Nephron progenitor cell (in vitro differentiated cells): ENCODE measurements at places on chromosomes 13 and 19.

GRCh38 chr19:628168-628567 is 5.2 kb downstream of the POLRMT start:
- peak; percentile 43 for DNase-seq
- no peak overlapping the region for H3K4me3 ChIP-seq
- H3K27me3 ChIP-seq: no peaks in the 10 kb centered on the region
- H3K36me3 ChIP-seq: peaks cover 44% of the 10 kb centered on the region
- H3K27ac ChIP-seq: no peak overlapping the region
- peaks cover 31% of the 10 kb centered on the region for H3K4me1 ChIP-seq

DNA sequence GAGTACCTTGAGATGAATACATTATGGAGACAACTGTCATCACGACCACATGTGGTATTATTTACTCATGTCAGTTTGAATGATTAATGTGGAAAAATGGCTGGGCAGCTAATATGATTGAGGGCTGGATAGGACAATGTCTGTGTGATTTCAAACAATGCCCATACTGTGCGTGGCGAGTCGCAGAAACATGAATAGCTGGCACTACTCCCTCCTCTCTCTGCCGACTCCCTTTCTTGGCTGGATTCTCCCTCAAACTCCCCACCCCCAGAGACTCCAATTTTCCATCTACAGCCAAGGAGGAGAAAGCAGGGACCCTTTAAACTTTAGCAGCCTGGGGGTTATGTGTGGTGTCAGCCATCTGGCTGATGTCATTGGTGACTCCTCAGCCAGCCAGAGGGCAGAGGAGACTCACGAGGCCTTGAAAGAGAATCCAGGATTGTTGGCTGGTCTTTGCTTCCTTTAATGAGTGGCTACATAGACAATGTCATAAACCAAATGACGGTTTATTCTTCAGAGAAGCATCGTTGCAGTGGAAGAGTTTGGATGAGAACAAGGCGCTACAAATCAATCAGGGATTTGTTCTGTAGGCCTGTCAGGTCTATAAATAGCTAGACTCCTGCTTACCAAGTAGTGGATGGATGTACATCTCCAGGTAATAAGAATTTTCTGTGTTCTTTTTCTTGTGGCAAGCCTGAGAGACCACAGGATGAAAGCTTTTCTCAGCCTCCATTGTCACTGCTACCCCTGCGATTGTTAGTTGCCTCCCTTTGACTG is 165.6 kb downstream of the DLEU7 start:
- H3K36me3 ChIP-seq: peaks cover 5% of the 10 kb centered on the region
- no peak overlapping the region for H3K4me3 ChIP-seq
- peaks cover 3% of the 10 kb centered on the region for H3K27me3 ChIP-seq
- H3K4me1 ChIP-seq: peaks cover 31% of the 10 kb centered on the region
- DNase-seq: no peak
- peak overlapping the region; percentile 73 for H3K27ac ChIP-seq

DNA sequence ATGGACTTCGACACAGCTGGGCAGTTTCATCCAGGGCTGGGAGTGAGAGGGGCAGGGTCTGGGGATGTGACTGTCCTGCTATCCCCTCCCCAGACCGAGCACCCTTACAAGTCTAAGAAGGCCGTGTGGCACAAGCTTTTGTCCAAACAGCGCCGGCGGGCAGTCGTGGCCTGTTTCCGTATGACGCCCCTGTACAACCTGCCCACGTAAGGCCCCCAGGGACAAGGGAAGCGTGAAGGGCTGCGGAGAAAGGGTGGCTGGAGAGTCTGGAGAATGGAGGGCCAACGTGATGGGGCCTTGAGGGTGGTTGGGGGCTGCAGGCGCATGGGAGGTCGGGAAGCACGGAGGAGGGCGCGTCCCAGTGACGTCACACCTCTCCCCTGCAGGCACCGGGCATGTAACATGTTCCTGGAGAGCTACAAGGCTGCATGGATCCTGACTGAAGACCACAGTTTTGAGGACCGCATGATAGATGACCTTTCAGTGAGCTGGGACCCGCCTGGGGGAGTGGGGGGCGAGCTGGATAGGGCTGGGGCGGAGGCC is 89.5 kb downstream of the MAP4K1 start:
- no peak for DNase-seq
- H3K4me1 ChIP-seq: peaks cover 13% of the 10 kb centered on the region
- H3K27me3 ChIP-seq: peaks cover 4% of the 10 kb centered on the region
- H3K27ac ChIP-seq: no peak overlapping the region
- H3K36me3 ChIP-seq: no peaks in the 10 kb centered on the region
- no peak overlapping the region for H3K4me3 ChIP-seq

GRCh38 chr13:30466841-30467252 is 1.1 kb upstream of the HMGB1 start:
- peak overlapping the region; percentile 92 for H3K4me3 ChIP-seq
- peaks cover 14% of the 10 kb centered on the region for H3K36me3 ChIP-seq
- peak overlapping the region; percentile 100 for H3K27ac ChIP-seq

- no peak for DNase-seq
- peaks cover 12% of the 10 kb centered on the region for H3K36me3 ChIP-seq
- H3K4me1 ChIP-seq: peaks cover 18% of the 10 kb centered on the region
- H3K27ac ChIP-seq: peak overlapping the region; percentile 36
- no peak overlapping the region for H3K4me3 ChIP-seq
- H3K27me3 ChIP-seq: peaks cover 6% of the 10 kb centered on the region
Observed at GRCh38 chr19:10189616-10190015, 5.1 kb downstream of the DNMT1 start.

GRCh38 chr19:45100201-45100600 is 7.2 kb downstream of the PPP1R37 start:
- H3K4me1 ChIP-seq: peaks cover 91% of the 10 kb centered on the region
- no peak overlapping the region for H3K27ac ChIP-seq
- H3K27me3 ChIP-seq: peaks cover 4% of the 10 kb centered on the region
- H3K4me3 ChIP-seq: no peak overlapping the region

GRCh38 chr13:41034881-41035280 is 15.8 kb upstream of the ELF1 start:
- no peak for DNase-seq
- no peaks in the 10 kb centered on the region for H3K27me3 ChIP-seq
- no peak overlapping the region for H3K27ac ChIP-seq
- H3K4me3 ChIP-seq: no peak overlapping the region
- no peaks in the 10 kb centered on the region for H3K4me1 ChIP-seq

DNA sequence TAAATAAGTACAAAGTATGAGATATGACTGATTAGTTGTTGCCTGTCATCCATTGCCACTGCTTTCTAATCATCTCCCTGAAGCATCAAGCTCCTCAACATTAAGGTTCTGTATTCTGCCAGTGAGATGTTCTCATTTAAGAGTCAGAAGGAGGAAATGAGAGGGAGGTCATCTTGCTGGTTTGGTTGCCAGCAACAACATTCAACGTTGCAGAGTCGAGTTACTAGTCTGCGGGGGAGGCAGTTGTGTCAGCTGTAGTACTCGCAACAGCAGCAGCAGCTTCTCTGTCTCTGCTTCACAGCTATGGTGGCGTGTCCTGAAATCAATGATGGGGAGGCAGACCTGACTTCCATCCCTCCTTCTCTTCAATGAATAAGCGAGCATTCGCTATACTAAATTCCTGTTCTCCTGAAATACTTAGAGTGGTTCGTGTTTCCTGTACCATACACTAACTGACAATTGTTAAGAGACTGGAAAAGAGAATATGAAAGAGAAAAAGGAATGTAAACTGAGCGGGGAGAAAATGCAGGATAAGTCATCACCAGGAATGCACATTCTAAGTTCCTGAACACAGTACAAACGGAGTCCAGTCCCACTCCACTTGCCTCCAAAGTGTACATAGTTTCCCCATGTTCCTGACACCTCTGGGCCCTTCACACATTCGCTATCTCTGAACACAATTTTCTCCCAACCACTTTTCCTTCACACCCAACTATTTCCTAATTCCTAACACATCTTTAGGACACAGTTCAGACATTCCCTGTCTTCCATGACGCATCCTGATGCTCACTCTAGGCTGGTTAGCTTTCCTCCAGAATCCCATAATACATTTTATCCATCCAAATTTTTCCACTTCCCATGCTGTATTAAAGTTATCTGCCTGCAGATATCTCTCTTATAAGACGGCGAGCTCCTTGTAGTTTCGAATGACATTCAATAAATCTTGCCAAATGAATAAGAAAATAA is 263.0 kb downstream of the KLF12 start:
- no peak for DNase-seq
- H3K4me3 ChIP-seq: no peak overlapping the region
- H3K27me3 ChIP-seq: no peaks in the 10 kb centered on the region
- H3K27ac ChIP-seq: peak overlapping the region; percentile 94

GRCh38 chr19:1512671-1513498 is at the start of gene ADAMTSL5:
ADAMTSL5 (minus strand) TSS chr19:1513019; CDS start chr19:1510943, 2,076 bp downstream.
- peaks cover 80% of the 10 kb centered on the region for H3K27me3 ChIP-seq
- no peaks in the 10 kb centered on the region for H3K36me3 ChIP-seq
- peak within 1 kb of the TSS; percentile 44 for H3K4me3 ChIP-seq
- peak; percentile 51 for DNase-seq
- H3K27ac ChIP-seq: no peak within 1 kb of the TSS

DNA sequence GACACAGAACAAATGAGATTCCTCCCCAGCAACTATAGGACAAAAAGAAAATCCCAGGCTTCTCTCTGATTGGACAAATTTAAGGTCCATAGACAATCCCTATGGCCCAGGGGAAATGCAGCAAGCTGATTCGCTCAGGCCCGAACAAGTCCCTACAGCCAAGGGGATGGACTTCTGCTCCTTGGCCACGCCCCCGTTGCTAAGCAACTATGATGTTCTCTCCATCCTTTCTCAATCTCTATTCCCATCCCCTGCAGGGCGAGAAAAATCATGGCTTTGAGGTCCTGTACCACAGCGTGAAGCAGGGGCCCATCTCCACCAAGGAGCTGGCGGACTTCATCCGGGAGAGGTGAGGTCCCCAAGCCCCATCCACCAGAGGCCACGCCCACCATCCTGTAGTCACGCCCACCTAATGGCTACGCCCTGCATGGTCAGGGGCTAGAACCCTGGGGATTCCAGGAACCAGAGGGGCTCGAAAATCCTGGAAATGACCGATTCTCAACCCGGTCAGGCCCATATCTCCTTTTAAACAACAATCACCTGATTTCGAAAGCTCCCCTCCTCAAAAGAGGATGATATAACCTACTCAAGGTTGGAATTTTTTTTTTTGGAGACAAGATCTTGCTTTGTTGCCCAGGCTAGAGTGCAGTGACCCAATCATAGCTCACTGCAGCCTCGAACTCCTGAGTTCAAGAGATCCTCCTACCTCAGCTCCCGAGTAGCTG is 11.4 kb downstream of the FCHO1 start:
- no peak overlapping the region for H3K4me3 ChIP-seq
- peaks cover 11% of the 10 kb centered on the region for H3K4me1 ChIP-seq
- peak; percentile 62 for DNase-seq
- peaks cover 26% of the 10 kb centered on the region for H3K27me3 ChIP-seq
- H3K36me3 ChIP-seq: no peaks in the 10 kb centered on the region

DNA sequence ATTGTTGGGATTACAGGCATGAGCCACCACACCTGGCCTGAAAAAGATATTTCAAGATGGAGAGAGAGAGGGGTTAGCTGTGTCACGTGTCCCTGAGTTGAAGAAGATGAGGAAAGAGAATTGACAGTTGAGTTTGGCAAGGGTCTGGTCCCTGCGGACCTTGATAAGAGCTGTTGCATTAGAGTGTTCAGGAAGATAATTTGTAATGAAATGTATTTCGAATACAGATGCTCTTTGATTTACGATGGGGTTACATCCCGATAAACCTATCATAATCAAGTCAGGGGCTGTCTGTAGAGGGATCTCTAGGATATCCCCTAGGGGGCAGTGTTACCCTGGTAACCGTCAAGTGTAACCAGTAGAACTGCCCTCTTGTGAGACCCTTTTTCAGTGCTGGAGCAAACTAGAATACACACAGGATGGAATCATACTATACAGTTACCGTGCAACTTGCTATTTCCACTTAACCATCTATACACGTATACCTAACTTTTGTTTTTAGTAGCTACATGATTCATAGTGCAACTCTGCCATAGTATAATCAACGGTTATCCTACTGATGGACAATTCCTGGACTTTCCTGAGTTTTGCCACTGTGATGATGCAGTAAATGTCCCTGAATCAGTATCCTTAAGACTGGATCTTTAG is 1.5 kb upstream of the ELOF1 start:
- H3K27me3 ChIP-seq: peaks cover 10% of the 10 kb centered on the region
- peaks cover 39% of the 10 kb centered on the region for H3K4me1 ChIP-seq
- H3K4me3 ChIP-seq: peak overlapping the region; percentile 73
- peaks cover 6% of the 10 kb centered on the region for H3K36me3 ChIP-seq

DNA sequence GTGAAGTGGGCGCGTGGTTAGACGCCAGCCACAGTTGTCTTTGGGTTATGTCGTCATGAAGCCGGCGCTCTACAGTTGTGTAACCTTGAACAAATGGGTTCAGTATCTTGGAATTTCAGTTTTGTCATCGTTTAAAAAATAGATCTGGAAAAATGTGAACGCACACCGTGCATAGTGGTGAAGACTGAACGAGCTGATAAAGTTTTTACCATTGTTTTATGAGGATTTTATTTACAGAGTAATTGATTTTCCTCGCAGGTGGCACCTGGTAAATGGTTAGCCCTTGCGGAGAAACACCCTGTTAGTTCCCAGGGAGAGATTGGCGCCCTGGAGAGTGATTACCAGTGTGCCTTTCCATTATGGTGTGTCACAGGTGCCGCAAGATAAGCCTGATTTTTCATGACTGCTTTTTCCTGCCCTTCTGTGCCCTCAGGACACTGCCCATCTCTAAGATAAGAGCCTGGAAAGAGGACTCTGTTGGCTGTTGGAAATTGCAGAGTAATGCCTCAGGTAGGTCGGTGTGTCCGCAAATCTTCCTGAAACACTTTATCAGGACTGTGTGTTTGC is 577 bp downstream of the ZNF181 start:
- peak overlapping the region; percentile 93 for H3K4me3 ChIP-seq

- peaks cover 12% of the 10 kb centered on the region for H3K27me3 ChIP-seq
- H3K4me1 ChIP-seq: peaks cover 16% of the 10 kb centered on the region
- H3K27ac ChIP-seq: no peak overlapping the region
Observed at GRCh38 chr13:31042049-31042448, 109.6 kb downstream of the TEX26 start.

DNA sequence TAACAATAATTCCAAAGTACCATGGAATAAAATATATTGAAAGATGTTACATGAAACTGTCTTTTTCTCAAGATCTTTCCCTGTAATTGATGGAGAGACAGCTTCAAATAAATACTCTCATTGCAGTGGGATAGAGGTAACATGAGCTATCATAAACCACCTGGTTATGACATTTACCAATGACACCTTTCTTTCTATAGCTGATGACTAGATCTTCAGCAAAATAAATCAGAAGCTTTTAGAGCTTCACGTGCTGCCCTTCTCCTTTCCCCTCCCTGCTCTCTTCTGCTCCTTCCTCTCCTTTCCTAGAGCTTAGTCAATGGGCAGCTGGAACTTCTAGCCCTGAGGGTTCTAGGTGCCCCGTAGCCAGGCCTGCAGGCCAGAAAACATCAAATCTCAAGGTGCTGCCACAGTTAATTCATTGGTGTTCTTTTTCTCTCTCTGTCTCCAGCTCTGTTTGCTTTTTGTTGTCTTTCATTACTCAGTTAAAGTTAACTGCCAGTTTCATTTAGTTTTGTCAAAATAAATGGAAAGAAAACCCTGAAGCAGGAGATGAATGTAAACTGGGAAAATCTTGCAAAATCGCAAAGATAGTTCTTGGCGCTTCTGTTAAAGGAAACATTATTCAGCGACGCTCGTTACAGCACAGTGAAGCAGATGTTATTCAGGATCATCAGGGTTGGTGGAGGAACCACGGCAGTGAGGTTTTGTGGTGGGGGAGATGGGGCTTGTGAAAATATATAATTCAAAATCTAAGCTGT is 8.3 kb upstream of the METTL21C start:
- H3K27ac ChIP-seq: peak overlapping the region; percentile 75
- peaks cover 53% of the 10 kb centered on the region for H3K4me1 ChIP-seq
- H3K36me3 ChIP-seq: peaks cover 4% of the 10 kb centered on the region
- H3K27me3 ChIP-seq: peaks cover 4% of the 10 kb centered on the region
- no peak for DNase-seq

GRCh38 chr13:32206097-32206740 is 108.9 kb downstream of the ZAR1L start:
- H3K4me3 ChIP-seq: no peak overlapping the region
- no peaks in the 10 kb centered on the region for H3K27me3 ChIP-seq
- peaks cover 22% of the 10 kb centered on the region for H3K4me1 ChIP-seq
